ENCODE measurements at places on chromosomes 2 and 18.
A peak's percentile ranks its signal among the peaks of the same experiment; 100 is the strongest.

GRCh38 chr2:230671117-230671516, 41.5 kb upstream of the CAB39 start:
- DNase-seq: no peak

DNA sequence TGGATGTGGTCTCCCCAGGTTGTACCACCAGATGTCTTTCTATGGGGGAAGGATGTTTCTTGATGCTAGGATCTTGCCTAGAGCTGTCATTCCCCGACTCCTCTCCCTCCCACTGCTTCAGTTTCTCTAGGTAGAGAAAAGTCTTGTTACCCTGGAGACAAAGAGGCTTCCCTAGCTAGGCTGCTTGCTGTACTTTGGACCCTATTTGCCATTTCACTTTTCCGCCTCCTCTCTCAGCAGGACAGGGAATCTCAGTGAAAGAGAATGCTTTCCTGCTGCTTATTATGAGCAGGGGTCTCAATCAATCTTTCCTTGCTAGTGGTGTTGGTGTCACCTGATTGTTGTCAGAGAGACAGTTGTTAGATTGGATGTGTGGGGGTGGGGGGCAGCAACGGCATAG, 818.8 kb upstream of the GYPC start:
- no peak for DNase-seq

DNA sequence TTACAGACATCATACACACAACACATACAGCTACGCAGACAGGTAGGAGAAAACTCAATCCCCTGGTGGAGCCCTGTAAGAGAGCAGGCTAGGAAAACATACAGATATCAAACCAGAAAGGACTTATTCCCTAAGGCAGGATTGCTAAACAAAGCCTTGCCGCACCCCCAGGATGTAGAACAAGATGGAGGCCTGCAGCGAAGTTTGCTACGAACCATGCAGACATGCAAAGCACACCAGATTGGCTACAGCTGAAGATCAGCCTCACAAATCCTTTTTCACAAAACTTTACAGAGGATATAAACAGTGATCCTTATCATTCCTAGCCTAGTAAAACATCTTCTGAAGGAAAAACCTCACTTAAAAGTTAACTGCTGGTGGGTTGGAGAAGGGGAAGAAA, 28.3 kb downstream of the C18orf54 start:
- DNase-seq: no peak

GRCh38 chr2:79757526-79757925, 244.7 kb downstream of the CTNNA2 start:
- no peak for DNase-seq

DNA sequence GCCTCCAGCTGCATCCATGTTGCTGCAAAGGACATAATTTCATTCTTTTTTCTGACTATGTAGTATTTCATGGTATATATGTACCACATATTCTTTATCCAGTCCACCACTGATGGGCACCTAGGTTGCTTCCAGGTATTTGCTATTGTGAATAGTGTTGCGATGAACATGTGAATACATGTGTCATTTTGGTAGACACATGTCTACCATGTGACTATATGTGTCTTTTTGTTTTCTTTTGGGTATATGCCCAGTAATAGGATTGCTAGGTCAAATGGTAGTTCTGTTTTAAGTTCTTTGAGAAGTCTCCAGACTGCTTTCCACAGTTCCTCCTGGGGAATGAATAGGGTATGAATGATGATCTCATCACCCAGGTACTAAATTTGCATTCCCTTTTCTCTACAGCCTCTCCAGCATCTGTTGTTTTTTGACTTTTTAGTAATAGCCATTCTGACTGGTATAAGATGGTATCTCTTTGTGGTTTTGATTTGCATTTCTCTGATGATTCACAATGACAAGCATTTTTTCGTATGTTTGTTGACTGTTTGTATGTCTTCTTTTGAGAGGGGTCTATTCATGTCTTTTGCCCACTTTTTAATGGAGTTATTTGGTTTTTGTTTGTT, 35.6 kb upstream of the FEZ2 start:
- no peak for DNase-seq

- DNase-seq: no peak
Measured at GRCh38 chr2:71751590-71751989, 298.2 kb downstream of the DYSF start.

- DNase-seq: no peak
Measured at GRCh38 chr2:11009891-11010290, 98.2 kb downstream of the KCNF1 start.

DNA sequence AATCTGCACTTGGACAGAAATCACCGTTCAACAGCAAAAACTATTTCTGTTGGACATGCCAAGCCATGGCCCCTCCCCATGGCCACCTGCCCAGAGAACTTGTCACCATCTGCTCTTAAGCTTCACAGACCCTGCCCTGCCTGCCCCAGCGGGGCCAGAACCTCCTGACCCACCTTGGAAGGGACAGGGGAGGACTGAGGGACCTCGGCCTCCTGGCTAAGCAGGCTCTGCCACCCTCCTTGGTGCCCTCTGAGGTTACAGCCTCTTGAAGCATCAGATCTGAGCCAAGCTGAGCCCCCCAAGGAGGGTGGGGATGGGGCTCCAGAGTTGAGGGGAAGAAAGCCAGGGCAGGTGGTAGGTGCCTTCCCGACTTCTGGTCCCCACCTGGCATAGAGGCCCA, 6.5 kb downstream of the TEX261 start:
- no peak for DNase-seq

GRCh38 chr2:237558961-237559641, 7.3 kb upstream of the PRLH start:
- no peak for DNase-seq

- no peak for DNase-seq
Measured at GRCh38 chr2:8966123-8966908, 37.2 kb downstream of the MBOAT2 start.

- DNase-seq: no peak
Measured at GRCh38 chr2:48954935-48955334, 199.4 kb downstream of the FSHR start.

DNA sequence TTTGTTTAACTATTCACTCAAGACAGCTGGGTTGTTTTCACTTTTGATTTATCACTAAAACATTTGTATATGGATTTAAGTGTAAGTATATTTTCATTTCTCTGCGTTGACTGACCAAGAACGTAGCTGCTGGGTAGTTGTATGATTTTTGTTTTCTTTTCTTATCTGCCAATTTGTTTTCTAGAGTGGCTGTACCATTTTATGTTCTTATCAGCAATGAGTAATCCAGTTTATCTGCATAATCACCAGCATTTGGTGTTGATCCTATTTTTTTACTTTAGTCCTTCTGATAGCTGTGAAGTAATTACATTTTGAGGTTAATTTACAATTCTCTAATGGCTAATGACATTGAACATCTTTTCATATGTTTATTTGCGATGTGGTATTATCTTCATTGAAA, 1178.4 kb upstream of the TMEFF2 start:
- no peak for DNase-seq

GRCh38 chr2:173448938-173449471, 94.3 kb downstream of the CDCA7 start:
- DNase-seq: peak; percentile 88

DNA sequence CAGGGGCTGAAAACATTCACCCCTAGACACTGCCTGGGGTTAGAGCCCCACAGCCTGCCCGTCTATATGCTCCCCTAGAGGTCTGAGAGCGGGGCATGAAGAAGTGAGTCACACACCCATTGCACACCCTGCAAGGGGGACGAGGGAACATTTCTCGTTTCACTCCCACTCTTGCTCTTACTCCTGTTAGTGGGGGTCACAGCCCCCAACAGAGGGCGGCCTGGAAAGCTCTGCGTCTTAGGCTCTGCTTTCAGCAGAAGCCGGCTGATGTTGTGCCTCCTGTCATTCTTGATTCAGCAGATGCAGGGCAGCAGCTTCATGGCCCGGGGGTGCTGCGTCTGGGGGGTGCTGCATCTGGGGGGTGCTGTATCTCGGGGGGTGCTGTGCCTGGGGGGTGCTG, 141.3 kb downstream of the ASB1 start:
- DNase-seq: no peak

GRCh38 chr2:21257621-21258020, 133.9 kb downstream of the TDRD15 start:
- no peak for DNase-seq

DNA sequence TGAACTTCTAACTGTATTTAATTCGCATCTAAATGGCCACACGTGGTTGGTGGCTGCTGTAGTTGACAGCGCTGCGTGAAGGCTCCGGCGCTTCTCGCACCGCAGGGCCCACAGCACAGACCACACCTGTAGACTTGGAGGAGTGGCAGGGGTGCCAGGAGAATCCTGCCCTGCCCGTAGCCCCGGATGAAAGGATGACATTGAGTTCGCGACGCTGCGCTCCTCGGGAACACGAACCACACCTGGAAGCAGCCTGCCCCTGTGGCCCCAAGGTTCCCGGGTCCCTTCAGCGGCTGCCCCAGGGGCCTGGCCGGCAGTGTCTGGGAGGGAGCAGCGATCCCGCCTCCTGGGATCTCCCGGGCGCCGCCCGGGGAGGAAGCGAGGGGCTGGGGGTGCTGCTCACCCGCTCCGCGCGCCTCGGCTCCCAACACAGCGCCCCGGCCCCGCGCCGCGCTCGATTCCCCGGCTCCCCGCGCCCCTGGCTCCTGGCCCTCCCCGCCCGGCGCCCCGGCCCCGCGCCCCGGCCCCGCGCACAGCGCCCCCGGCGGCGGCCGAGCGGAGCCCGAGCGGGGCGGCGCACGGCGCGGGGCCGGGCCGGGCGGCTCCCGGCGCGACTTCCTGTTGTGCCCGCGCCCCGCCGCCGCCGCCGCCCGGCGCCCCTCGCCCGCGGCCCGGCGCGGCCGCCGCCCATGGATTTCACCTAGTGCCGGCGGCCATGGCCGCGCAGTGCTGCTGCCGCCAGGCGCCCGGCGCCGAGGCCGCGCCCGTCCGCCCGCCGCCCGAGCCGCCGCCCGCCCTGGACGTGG, at the start of gene RNPEPL1:
Gene RNPEPL1 (plus strand): TSS at position 613 of the 806 bp plus-strand sequence. CDS start 103 bp downstream, at position 716.
- DNase-seq: peak; percentile 62

GRCh38 chr2:162126111-162126519, 25.9 kb downstream of the GCG start:
- DNase-seq: peak; percentile 48

DNA sequence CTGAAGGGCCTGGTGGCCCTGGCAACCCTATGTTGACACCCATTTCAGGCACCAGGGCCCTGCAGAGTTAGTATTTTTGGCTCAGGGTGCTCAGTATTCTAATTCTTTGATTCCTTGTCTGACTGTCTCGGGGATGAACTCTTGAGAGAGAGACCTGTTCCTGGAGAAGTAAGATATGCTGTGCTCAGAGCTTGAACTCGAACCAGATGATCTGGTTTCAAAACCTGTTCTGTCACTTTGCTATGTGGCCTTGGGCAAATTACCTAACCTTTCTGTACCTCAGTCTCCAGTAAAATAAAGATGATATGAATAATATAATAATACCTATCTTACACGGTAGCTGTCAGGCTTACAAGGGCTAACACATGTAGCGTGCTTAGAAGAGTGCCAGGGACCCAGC, 294.2 kb downstream of the DYSF start:
- DNase-seq: no peak

GRCh38 chr18:61239051-61239450, 94.2 kb upstream of the CDH20 start:
- DNase-seq: no peak

DNA sequence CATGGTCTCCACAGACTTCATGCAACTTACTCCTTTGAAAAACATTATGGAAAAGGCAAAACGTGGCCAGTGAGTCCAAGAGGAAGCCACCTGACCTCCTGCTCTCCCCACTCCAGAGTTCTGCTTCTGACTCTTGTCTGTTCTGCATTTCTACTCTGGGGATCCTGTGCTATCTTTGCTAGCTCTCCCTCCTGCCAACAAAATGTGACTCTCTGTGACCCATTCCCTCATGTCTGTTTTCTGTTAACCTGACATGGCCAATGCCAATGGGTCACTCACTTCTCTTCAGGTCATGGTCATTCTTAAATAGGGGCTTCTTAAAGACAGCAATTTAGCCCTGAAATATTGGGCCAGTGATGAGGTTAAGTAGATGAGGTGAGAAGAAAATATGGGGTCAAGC, 210.3 kb downstream of the CDH20 start:
- no peak for DNase-seq

GRCh38 chr2:8848328-8849100, 11.1 kb upstream of the KIDINS220 start:
- DNase-seq: no peak

GRCh38 chr2:55986700-55987440, 63.3 kb upstream of the EFEMP1 start:
- DNase-seq: no peak

DNA sequence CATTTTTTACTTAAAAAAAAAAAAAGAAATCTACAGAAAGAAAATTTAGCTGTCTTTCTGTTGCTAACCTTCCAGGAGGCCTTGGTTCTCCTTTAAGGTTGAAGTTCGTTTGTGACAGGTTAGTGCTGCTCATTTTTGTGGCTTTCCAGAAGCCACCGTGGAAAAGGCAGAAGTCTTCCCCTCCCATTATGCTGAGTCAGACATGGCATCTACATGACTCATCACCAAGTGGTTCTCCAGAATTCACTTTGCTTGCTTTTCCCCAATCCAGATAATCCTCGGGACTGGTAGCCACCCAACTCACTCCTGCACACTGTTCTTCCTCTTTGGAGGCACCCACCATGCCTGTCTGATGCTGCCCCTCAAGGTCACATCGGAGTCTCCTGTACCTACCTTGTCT, 228.7 kb downstream of the PIK3C3 start:
- no peak for DNase-seq

- DNase-seq: no peak
Measured at GRCh38 chr2:60262178-60262577, 291.3 kb downstream of the BCL11A start.

DNA sequence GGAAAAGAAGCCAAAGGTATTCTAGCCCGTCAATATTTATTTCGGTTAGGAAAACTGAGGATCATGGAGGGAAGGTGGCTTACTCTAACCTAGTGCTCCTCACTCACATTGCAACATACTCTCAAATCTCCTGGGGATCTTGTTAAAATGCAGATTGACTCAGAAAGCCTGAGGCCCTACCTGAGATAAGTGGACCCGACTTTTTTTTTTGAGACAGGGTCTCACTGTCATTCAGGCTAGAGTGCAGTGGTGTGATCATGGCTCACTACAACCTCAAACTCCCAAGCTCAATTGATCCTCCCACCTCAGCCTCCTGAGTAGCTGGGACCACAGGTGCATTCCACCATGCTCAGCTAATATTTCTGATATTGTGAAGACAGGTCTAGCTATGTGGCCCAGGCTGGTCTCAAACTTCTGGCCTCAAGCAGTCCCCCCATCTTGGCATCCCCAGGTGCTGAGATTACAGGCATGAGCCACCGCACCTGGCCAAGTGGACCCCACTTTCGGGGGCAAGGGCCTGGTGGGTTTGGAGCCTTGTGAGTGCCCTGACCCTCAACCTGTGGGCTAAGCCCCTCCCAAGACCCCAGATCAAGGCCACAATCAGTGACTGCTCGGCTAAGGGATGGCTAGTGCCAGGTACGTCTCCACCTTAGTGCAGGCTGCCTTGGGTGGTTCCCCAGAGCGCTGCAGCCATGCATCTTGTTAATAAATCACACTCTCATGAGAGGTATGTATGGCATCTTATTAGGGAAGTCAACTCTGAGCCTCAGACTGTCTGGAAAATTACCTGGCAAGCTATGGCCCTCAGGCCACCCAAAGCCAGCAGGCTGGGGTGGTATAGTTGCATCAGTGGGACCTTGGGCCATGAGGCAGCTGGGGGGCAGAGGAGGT, 1.1 kb upstream of the NEURL3 start:
- DNase-seq: no peak
